Camera-type eye (tissue), 1 donor: ENCODE measurements at places on chromosomes 1 and 21. TPM values are rescaled to one million over a fixed set of nuclear protein-coding genes. Genes with fewer than 3 reads are reported as not detected.

GPR25 gene
- total RNA-seq, result not detected

TP73 gene
- total RNA-seq, result 1.5 TPM

OR2G6 gene
- total RNA-seq, result not detected

PSRC1 gene
- total RNA-seq, result 13.7 TPM

ARPC5 gene
- total RNA-seq, result 80.2 TPM

C8A gene
- not detected for total RNA-seq

SAMD13 gene
- 5.2 TPM for total RNA-seq

NOS1AP gene
- 7.9 TPM for total RNA-seq

FCRL1 gene
- total RNA-seq, result 0.44 TPM
